Activated gamma-delta T cell treated with anti-CD3 and anti-CD28 coated beads, Interleukin-2, amount 50 U/mL, for 16 hours (primary cell): ENCODE measurements at places on chromosomes 3 and 15.

GRCh38 chr15:28264166-28264565 lies 57.8 kb downstream of the HERC2 start:
- no peak for DNase-seq

- DNase-seq = no peak
Observed at GRCh38 chr3:129552287-129553050, 9.5 kb downstream of the H1-8 start.

GRCh38 chr3:168828943-168829342 lies 733.2 kb upstream of the GOLIM4 start:
- no peak for DNase-seq

DNA sequence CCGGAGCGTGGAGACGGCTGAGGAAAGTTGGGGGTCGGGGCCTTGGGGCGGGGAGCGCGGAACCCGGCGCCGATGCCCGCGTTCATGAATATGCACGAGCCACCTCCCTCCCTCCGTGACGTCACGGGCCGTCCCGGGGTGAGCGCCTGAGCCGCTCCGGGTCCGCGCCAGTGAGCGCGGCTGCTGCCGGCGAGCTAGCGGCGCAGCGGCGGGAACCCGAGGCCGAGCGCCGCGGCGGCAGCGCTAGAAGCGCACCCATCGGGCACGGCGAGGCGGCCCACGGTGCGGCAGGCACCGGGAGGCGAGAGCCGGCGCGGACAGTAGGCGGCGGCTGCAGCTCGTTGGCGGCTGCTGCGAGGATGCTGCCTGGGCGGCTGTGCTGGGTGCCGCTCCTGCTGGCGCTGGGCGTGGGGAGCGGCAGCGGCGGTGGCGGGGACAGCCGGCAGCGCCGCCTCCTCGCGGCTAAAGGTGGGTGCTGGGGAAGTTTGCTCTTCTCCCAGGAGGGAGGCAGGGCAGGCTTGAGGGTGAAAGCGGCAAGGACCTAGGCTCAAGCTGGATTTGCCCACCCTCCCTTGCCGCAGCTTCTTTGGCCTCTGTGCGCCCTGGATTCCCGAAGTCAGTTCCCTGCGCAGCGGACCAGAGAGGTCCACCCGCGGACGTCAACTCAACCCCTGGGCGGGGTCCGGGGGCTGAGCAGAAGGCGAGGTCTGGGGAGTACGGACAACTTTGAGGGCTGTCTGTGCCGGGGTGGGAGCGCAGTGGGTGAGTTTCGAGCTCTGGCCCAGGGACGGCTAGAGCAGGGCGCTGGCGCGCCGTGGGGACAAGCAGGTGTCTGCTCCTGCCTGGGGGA lies at the start of gene CLSTN2:
Gene CLSTN2, plus strand, starts transcription at position 170 of the 850 bp plus-strand sequence.
- no peak for DNase-seq

DNA sequence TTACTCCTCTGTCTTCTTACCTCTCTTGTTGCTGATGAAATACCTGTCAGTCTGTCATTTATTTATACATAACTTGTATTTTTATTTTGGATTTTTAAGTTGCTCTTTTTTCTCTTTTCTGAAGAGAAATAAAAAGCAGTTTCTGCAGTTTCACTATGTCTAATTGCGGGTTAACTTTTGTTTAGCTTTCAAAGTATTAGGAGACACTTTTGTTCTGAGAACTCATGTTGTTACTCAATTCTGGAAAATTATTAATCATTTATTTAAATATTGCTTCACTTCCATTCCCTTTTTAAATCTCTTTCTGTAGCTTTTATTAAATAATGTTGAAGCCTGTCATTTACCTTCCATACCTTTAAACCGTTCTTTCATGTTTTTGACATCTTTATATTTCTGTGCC lies 29.2 kb downstream of the MYLK start:
- no peak for DNase-seq

DNA sequence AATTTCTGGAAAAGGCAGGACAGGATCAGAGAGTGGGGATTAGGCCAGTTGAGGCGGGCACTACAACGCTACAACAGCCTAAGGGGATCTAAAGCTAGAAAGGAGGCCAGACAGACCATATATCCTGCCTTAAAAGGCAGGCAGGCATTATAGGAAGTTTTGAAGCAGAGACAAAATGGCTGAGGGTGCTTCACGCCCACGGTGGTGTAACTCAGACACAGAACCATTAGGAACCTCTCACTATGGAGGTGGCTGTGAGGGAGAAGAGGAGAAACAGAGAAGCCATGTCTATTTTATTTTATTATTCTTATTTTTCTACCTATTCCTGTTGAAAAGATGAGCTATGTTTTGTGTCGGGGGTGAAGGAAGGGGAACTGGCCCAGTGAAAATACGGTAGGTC lies 2.1 kb upstream of the USP4 start:
- no peak for DNase-seq

DNA sequence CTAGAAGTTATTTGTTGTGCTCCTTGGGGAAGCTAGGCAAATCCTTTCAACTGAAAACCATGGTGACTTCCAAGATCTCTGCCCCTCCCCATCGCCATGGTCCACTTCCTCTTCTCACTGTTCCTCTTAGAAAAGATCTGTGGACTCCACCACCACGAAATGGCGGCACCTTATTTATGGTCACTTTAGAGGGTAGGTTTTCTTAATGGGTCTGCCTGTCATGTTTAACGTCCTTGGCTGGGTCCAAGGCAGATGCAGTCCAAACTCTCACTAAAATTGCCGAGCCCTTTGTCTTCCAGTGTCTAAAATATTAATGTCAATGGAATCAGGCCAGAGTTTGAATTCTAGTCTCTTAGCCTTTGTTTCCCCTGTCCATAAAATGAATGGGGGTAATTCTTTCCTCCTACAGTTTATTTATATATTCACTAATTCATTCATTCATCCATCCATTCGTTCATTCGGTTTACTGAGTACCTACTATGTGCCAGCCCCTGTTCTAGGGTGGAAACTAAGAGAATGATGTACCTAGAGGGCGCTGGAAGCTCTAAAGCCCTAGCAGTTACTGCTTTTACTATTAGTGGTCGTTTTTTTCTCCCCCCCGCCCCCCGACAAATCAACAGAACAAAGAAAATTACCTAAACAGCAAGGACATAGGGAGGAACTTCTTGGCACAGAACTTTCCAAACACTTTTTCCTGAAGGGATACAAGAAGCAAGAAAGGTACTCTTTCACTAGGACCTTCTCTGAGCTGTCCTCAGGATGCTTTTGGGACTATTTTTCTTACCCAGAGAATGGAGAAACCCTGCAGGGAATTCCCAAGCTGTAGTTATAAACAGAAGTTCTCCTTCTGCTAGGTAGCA lies 657 bp downstream of the PATL2 start:
- DNase-seq = peak; percentile 26

DNA sequence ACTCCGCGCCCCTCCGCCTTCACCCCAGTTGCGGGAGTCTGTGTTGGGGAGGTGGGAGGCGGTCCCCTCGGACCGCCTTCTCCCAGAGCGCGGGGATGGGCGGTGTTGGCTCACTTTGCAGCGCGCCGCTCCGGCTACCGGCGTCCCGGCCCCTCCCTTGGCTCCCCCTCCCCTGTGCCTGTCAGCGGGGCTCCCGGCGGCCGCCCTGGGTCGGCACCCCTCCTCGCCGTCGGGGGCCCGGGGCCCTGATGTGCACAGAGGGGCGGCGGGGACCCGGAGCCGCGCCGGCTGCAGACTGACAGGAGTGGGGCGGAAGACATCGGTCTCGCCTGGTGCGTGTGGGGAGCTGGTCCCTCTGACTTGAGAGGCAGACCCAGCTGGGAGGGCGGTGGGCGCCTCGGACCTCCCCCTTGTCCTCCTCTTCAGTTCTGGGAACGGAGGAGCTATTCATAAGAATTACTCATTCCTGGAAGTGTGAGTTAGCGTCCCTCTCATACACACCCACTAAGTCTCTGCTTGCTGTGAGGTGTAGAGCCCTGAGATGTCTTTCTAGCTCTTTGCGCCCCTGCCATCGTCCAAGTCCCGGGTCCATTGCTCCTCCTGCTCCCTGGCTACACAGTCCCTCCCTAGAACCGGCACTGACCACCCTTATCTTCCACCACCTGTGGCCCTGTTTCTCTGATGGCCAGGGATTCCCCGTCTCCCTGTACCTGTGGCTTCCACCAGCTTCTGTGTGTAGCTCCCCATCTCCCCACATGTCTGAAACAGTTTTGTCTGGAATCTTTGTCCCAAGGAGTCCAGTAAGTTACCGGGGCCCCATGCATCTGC lies 42.3 kb upstream of the ROPN1 start:
- no peak for DNase-seq
